Right cardiac atrium (tissue), 5 donors: ENCODE measurements at places on chromosomes 2 and 18.

GRCh38 chr18:33404244-33404873 is 36.2 kb downstream of the CCDC178 start:
- no peak for DNase-seq

DNA sequence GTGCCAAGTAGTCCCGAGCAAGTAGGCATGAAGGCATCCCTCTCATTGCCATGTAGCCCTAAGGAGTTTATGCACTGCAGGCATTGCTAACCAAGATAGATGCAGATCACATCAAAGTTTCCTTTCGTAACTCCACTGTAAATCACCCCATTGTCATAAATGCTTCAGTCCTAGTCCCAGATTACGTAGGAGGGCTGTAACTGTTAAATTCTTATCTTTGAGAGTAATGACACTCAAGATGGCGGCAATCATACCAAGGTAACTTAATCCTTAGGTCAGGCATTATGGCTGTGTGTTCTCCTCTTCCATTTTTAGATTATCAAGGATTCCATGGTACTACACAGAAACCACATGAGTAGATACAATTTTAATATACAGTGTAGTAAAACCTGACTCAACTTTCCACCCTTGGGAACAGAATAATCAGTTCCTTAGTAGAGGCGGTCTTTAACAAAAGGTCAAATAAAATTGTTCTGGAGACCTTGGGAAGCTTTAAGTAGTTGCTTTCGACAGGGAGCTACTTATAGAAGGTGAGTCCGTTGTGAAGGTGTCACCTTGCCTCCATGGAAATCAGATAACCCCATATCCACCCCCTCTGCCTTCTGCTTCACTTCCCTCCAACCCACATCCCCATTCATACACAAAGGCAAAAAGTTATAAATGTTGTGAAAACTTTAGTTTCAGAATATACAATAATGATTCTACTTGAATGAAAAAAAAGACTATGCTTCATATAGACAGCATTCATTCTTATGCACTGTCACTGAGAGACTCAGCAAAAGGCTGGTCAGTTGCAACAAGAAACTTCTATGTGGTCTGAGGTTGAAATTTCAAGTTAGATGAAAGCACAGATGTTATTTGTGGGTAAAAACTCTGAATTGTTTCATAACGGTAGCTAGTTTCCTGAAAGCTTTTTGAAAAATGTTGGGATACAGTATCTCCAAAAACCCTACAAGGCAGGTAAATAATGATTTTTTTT is 64.8 kb upstream of the GALNT5 start:
- no peak for DNase-seq

GRCh38 chr2:48228345-48228684 is 301.6 kb upstream of the STON1 start:
- no peak for DNase-seq

DNA sequence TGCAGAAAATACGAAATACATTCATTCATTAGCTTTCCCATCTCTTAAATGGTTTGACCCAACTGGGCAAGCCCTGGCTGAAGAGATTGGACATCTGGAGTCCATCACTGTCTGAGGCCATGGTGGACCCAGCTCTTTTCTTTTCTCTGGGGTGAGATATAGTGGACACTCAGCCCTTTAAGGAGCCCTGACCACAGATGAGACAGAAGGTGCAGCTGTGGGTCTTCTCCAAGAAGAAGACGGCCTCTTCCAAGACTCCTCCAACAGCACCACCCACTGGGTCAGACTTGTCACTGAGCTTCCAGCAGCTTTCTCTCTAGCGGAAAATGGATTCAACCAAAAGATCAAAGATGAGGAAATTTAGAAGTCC is 27.2 kb downstream of the TWIST2 start:
- no peak for DNase-seq

DNA sequence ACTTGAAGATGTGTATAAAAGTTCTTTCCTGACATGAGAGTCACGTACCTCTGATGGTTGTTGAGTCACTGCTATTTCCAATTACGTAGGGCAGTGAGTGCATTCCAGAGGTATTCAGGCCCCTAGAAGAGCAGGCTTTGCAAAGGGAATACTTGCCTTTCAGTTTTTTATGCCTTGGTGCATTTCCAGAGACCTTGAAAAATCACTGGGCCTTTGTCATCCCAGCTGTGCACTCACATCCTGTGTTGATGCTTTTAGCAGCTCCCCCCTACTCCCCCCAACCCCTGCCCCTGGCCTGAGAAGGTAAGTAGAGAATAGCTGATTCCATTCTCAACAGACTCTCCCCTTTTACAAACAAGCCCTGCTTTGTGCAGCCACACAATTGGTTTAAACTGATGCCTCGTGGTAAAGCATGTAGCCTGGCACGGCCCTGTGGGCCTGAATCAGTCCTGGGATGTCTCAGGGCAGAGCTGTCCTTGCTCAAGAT is 174.2 kb downstream of the PRPF40A start:
- DNase-seq: no peak

GRCh38 chr2:85537600-85538506 is 1.1 kb upstream of the MAT2A start:
- DNase-seq: peak; percentile 81

GRCh38 chr2:28716265-28716865 is 35.3 kb upstream of the PPP1CB start:
- DNase-seq: peak; percentile 50

DNA sequence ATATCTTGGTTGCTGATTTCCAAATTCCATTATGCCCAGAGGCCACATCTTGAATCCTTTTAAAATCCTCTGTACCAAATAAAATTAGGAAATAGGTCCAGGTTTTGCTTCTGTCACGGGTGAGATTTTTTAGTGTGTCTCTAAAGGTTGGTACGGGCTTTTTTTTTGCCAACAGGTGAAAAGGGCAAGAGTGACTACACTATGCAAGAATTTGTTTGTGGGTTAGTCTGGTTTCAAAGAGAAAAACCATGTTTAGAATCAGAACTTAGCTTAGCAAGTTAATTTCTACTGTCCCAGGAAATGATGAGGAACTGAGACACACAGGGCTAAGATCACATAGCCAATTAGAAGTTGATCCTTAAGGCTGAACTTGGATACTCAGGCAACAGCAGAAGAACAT is 41.7 kb downstream of the POLR1A start:
- no peak for DNase-seq

- no peak for DNase-seq
Measured at GRCh38 chr2:232512602-232513001, 7.6 kb upstream of the PRSS56 start.

DNA sequence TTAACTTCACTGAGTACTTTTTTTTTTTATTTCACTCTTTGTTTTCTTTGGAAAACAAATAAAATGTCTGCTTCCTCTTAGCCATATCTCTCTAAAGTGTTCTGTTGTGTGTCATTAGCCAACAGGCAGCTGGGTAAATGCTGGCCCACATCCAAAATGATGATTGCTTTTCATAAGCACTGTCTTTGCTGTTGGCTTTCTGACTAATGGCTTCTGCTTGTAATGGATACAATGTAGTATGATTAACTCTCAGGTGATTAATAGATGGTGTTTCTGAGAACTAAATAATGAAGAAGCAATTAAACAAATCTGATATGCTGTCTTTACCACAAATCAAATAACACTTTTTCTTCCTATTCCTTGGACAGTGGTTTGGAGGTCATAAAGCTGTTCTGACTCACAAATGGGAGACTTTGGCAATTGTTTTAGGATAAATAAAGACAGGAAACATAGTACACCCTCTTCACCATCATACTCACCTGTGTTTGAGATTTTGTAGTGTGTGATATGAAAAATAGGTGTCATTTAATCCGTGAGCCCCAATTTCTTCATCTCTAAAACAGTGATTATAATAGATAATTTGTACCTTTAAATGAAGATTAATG is 888.4 kb downstream of the TSN start:
- no peak for DNase-seq

DNA sequence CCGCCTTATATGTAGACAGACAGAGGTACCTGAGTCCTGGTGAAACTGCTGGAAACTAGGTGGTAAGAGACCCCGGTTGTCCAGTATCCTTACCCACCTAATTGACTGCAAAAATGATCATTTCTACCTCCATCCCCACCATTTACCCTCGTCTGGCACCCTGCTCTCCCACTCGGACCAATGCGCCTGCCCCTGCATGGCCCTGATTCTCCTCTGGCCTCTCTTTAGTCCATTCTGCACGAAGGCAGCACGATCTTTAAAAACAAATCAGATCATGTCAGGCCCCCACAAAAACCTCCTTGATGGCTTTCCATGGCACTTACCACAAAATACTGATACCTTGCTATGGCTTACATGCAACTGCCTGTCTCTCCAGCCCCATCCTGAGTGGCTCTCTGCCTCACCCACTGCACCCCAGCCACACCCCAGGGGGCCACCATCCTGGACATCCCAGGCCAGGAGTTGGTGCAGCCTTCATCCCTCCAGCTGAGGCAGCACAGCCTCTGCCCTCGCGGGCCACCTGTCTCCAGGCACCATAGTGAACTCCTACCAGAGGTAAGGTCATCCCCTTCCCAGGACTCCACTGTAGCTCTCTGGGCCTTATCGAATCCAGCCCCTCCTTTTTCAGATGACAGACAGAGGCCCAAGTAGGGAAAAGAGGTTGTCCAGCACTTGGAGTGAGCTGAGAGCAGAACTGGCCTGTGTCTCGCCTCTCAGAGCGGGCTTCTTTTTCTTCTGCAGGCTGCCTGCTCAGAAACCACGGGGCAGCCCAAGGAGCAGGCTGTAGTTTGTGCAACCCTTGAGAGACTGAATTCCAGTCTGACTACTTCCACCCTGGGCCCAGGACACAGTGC is 12.3 kb upstream of the CIB4 start:
- no peak for DNase-seq

GRCh38 chr2:236912326-236913120 is 173.2 kb upstream of the COPS8 start:
- no peak for DNase-seq

- no peak for DNase-seq
Measured at GRCh38 chr2:62118160-62118559, 77.8 kb upstream of the B3GNT2 start.

DNA sequence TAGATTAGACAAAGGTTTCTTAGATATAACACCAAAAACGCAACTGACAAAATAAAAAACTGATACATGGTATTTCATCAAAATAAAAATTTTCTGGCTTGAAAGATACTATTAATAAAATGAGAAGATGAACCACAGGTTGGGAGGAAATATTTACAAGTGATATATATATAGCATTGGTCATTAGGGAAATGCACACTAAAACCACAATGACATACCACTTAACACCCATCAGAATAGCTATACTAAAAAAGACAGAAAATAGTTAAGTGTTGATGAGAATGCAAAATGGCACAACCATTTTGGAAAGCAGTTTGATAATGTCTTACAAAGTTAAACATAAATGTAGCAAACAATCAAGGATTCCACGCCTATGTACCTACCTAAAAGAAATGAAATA is 83.9 kb downstream of the SLC66A3 start:
- DNase-seq: no peak

- no peak for DNase-seq
Measured at GRCh38 chr2:182504903-182505302, 78.1 kb upstream of the PDE1A start.

- DNase-seq: no peak
Measured at GRCh38 chr2:163200741-163201140, 362.2 kb upstream of the KCNH7 start.

DNA sequence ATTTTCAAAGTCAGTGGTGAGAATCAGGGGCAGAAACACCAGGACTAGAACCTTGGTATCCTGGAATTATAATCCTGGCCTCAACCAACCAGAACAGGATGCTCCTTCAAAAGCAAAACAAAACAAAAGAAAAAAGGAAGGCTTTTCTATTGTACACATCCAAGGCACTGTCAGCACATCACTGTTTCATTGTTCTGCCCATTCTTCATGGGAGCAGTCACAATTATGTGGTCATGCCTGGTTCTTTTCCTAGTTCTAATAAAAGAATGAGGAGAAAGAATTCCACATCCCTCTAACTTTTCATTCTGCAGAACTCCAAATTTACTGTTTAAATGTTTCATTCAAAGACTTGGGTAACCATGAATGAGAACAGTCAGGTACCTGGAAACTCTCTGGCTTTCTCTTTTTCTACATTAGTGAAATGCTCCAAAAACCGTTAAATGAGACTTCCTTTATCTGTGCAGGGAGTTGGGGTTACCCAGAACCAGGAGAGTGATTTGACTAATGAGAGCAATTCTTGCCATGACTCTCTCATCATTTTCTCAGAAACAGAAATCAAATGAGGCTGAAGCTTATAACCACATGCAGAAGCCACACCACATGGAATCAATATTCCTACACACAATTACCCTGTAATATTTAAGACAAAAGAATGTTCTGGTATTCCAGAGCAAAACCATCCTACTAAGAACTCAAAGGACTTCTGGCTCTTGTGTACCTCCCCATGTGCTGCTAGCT is 110.9 kb upstream of the CCDC150 start:
- no peak for DNase-seq

DNA sequence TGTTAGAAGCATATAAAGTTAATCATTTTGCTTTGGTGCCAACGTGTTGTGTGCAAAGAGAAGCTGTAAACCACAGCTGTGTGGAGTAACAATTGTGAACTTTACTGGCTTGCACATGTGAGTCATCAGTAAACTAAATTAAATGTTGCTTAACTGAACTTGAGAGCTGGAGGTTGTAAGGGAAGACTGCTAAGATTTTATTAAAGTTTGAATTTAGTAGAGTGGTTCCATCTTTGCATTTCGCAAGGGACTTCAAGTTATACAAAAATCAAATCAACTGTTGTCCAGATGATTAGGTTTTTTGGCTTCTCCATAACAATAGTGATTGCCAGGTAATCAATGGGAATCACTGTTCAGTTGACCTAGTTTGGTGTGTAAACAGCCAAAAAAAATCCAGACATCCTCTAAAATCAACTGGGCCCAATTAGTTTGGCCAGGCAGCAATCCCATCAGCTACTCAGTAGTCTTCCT is 247.4 kb downstream of the MYO3B start:
- DNase-seq: no peak

DNA sequence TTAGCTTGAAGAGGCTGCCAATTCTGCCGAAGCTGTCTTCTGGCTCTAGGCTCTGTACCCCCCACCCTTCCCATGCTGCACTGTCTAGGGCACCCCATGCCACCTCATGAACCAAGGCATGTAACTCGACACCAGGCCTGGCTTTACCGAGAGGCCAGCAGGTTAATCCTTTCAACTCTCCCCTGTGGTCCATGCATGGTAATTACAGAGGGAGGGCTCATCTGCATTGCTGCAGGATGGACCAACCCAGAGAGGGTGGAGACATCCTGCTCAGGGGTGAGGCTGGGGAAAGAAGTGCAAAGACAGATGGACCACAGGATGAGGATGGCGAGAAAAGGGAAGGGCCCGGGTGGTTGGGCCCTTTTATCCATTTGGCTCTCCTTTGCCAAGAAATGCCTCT is 65.8 kb downstream of the KCTD1 start:
- DNase-seq: no peak

GRCh38 chr18:8912348-8913326 is 189.9 kb upstream of the NDUFV2 start:
- no peak for DNase-seq
